Esophagus muscularis mucosa (tissue), 4 donors: ENCODE measurements at places on chromosomes 12 and 14.

GRCh38 chr12:22640851-22641250 lies 15.9 kb downstream of the ETNK1 start:
- DNase-seq, result no peak

DNA sequence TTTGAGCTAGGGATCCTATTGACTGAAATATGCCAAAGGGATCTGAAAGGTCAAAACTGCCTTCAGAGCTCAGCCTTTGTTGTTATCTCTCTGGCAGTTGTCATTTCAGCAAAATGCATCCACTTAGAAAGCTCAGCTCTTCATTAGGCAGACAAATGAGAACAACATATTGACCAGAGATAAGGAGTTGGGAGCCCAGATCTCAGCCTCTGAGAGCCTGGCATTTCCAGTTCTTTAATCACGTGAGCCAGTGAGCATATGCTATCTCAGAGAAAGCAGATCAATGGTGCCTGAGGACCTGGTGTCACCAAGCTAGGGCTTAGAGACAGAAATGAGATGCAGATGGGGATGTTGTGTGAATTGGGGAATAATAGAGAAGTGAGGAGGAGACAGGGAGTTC lies 101.1 kb downstream of the DAD1 start:
- DNase-seq, result no peak

- no peak for DNase-seq
Measured at GRCh38 chr14:90381999-90382451, 14.8 kb upstream of the CALM1 start.

DNA sequence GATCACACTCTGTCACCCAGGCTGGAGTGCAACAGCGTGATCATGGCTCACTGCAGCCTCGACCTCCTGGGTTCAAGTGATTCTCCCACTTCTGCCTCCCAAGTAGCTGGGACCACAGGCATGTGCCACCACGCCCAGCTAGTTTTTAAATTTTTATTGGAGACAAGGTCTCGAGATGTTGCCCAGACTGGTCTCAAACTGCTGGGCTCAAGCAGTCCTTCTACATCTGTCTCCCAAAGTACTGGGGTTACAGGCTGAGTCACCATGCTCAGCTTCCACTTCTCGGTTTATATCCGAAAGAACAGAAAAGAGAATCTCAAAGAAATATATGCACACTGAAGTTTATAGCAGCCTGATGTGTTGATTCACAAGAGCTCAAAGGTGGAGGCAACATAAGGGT lies 107.5 kb downstream of the SCARB1 start:
- no peak for DNase-seq

GRCh38 chr12:102740141-102740955 lies 176.7 kb downstream of the PAH start:
- no peak for DNase-seq

- DNase-seq, result no peak
Measured at GRCh38 chr12:32264961-32265360, 134.4 kb upstream of the FGD4 start.

DNA sequence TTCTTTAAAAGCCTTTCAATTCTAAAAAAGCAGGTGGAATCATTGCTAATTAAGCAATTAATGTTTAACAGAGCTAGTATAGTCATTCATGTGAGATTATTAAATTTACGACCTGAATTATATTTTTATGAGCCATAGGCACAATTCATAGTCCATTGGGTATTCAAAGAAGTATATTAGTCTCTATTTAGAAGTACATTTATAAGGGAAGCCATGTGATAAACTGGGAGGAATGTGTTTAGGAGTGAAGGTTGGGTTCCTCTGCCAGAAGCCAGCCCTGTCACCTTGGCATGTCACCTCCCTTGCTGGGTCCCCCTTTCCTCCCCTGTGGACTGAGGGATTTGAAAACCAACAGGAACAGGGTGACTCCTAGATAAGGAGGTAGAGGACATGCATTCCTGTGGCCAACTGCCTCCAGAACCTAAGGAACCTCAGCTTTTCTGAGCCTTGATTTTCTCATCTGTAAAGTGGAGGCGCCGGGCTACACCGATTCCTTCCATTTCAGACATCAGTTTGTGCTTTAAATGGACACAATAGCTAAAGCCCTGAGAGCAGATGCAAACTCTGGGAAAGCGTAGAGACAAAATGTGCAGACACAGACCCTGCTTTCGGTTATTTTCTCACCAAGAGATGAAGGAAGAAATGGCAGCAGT lies 5.4 kb upstream of the KRT2 start:
- no peak for DNase-seq

DNA sequence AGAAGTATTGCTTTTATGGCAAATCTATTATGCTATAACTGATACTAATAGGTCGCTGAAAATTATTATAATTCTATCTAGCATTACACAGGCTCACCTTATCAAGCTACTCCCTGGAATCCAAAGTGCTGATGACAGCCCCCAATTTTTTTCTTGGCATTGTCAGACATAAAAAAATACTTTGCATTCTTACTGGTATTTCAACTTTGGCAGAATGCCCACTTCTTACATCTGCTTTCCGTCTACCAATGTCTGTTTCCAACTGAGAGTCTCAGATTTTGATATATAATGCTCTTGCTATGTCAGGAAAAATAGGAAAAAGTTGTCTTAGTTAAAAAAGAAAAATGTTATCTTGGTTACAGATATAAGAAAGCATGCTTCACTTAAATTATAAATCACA lies 615.4 kb downstream of the C12orf50 start:
- DNase-seq, result no peak

GRCh38 chr14:33271891-33272290 lies 333.2 kb downstream of the NPAS3 start:
- no peak for DNase-seq

DNA sequence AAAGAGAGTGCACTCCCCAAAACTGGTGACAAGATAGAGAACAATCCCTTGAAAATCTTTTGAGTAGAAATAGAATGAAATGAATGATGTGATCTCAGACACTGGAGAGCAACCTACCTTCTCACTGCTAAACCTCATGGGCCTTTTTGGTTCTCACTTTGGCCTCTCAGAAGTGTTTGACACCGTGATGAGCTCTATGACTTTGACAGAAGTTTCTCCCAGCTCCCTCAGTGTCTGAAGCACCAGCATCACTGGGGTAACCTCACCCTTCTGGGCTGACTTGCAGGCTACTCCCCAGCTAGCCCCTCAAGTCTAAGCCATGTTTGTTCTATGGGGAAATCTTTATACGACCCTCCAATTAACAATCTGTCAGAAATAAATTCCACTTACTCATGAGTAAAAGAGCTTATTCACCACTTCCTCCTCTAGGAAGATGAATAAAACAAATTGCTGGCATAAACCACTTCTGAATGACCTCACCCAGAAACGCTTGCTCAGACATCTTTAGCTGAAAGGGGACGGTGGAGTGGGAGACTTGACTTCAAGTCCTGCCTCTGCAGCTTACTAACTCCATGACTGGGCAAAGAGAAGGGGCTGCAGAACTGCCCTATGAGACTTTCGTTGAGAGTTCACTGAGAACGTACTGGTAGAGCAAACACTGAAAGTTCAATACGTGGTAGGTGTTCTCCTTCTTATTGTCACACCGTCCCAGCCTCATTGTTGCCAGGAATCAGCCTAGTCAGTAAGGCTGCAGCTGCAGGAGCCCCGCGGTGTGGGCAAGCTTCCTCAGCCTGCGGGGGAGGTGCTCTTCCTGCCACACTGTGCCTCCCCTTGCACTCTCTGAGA lies 46.5 kb downstream of the ST8SIA1 start:
- DNase-seq, result no peak

DNA sequence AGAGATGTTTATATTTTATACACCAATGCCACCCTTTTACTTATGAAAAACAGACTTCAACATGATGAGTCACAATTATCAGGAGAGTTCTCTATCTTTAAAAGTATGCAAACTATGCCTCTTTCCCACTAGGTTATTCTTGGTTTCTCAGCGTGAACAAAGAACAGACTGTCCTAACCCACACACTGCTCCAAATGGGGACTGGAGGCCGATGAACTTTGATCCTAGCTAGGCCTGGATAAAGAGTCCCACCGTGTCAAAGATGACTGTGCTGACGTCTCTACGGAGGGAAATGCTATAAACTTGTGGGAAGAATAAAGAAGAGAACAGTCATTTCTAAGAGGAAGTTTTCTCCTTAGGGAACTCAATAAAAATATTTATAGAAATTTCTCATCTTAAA lies 160.1 kb downstream of the EPS8 start:
- DNase-seq, result no peak

DNA sequence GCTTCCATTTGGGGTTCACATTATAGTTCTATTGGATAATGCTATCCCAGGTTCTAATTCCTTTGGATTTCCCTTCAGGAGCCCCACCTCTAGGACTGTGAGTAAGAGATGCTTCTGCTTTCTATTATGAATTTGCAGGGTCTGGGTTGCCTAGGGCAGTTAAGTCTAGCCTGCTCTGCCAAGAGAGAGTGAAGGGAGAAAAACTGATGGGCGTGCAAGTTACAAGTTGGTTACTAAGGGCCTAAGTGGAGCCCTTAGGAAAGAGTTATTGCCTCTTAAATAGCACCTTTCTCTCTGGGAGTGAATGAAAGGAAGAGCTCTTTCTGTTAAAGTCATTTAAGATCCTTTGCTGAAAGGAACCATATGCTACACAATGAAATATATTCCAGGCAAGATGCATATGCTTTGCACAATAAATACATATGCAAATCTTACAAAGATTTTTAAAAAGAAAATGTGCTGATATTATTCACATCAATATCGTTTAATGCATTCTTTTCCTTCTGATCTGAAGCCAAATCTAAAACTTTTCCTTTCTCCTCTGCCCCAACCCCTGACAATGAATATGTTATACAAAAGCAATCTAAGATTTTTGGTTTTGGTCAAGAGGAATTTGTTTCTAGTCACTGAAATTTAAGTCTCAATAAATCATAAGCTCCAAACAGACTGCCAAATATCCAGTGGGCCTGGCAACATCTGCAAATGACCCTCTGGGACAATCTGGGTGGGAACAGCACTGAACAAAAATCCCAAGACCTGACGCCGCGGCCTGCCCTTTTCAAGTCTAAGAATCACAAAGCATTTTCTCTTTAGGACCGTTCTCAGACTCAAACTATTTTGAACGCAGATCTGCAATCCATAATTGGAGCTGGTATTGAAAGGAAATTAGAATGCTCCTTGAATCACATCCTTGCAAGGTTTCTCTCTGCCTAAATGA lies 586.7 kb downstream of the ETNK1 start:
- DNase-seq, result no peak

DNA sequence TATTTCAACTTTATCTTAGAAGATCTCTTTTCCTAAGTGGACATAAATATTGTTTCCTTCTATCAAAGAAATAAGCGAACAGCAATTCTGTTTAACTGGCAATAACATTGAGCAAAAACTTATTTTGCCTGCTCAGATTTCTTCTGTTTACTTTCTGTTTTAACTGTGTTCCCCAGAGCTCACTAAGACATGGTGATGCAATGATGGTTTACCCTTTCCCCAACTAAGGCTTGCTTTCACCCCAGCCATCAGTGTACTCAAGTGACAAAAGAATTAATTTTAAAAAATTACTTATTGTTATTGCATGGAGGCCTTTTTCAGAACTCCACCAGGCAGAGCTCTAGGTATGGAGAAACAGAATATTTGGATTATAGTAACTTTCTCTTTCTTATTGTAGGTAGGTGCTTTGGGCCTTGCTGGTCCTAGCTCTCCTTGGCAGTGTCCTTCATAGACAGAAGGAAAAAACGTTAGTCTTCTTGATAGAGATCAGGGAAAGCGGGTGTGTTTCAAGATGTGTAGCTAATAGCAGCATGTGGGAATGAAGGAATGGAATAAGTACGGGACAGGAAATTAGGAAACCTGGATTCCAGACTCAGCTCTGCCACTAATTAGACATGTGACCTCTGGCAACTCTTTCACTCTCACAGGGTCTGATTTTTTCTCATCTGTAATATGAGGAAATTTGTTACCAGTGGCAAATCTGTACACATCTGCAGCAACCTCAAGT lies 14.6 kb upstream of the DDHD1 start:
- DNase-seq, result no peak

DNA sequence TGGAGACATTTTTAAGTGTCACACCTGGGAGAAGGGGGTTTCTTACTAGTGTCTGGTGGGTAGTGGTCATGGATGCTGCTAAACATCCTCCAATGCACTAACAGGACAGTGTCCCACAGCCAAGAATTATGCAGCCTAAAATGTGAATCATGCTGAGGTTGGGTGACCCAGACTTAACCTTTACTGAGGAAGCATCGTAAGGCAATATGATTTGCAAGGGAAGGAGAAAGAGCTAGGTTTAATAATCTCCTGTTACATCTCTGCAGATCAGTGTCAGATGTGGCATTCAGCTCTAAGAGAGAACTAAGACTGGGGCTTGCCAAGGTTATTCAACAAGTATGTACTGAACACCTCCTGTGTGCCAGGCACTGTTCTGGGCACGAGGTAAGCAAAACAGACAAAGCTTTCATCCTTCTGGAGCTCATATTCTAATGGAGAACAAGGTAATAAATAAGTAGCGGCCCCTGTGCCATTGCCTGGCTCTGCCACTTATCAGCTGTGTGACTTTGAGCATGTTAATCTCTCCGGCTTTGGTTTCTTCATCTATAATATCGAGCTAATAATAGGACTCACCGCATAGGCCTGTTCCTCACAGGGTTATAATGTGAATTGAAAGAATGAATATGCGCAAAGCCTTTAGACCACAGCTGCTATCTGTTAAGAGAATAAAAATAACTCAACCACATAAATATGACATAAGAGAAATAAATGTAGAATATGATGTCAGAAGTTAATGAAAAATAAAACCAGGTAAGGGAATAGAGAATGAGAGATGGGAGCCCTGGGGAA lies 13.5 kb upstream of the GOLGA5 start:
- DNase-seq, result no peak

DNA sequence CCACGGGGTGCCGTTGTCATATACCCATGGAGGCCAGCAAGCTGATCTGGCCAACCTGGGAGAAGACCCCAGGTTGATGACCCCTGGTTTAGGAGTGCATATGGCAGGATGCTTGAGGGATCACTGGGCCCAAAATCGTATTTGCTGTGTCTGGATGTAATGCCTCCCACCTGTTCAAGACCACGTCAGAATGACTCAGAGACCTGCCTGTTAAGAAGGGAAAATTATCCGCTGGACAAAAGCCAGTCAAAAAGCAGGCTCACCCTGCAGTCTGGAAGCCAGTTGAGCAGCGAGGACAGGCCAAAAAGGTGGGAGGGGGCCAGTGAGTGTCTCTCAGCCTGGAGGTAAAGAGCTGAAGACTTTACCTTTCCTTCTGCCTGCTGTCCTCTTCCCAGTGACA lies 449.2 kb downstream of the DPF3 start:
- no peak for DNase-seq
